ENCODE measurements at places on chromosomes 1 and 21.

DNA sequence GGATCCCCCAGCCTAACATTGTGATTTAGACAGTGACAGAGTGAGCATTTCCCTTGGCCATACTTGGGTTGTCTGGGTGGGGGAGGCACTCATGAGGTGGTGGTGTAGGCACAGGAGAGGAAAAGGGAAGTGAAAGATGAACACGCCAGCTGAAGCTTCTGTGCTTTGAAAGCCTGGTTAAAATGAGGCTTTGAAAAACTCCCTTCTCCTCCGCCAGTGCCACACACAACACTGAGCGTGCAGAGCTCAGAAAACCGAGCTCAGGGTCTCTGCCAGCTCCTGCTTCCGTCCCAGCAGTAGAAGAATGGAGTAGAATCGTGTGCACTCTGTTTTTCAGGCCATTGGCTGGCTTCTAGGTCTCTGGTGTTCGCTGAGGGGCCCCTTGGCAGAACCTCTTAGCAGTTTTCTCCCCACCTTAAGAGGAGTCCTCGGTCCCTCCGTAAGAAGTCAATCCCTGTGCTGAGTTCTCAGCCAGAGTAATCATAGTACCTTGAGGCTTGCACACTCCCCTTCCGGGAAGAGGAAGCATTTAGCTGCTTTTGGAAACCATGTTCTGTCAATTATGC, 12.9 kb downstream of the PLEKHM2 start:
- no peak for DNase-seq

- no peak for DNase-seq
Observed at GRCh38 chr1:217911908-217912307, 280.8 kb downstream of the SPATA17 start.

- DNase-seq = no peak
Observed at GRCh38 chr1:17207966-17208418, 3.1 kb downstream of the PADI1 start.

DNA sequence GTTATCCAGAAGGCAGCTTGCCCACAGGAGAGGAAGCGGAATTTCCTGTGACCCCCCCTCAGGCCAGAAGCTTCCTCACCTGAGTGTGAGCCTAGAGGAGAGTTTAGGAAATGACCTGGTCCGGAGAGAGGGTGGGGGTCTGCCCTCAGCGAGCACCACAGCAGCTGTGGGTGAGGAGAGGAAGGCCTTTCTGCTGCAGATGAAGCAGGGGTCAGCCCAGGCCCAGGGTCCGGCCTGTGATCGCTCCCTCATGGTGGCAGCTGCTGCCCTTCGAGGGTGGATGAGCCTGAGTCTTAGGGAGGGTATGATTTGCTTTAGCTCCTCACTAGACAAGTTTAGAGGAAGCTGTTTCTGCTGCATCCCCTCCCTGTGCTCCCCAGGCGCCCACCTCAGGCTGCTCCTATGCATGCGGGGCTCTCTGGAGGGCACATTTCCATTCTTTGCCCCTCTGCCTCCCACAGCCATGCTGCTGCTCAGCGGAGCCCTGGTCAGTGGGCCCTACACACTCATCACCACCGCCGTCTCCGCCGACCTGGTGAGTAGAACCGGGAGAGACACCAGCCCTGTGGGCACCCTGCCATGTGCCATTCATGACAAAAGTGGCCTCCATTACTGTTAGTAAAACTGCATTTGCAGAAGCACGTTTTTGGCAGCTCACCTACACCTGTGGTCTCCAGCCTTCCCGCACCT, 53.0 kb downstream of the SLC37A1 start:
- no peak for DNase-seq

- no peak for DNase-seq
Observed at GRCh38 chr21:34702341-34703170, 33.8 kb downstream of the CLIC6 start.

GRCh38 chr1:244022311-244022710, 28.8 kb upstream of the ZBTB18 start:
- DNase-seq = no peak

DNA sequence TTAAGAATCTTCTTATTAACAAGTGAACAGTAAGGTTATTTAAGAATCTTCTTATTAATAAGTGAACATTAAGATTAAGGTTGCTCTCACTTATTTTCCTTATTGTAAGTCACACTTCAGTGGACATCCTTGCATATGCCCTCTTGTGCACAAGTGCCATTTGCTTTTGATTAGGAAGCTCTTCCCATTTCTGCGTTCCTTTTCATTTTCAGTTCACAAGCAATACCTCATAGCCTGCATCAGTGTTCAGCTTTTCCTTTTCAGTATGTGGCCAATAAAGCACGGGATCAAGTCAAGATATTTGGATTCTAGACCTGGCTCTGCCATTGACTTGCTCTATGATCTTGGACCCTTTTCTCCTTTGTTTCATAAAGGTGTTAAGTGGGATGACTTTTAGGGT, 158.7 kb downstream of the DISP1 start:
- DNase-seq = no peak

DNA sequence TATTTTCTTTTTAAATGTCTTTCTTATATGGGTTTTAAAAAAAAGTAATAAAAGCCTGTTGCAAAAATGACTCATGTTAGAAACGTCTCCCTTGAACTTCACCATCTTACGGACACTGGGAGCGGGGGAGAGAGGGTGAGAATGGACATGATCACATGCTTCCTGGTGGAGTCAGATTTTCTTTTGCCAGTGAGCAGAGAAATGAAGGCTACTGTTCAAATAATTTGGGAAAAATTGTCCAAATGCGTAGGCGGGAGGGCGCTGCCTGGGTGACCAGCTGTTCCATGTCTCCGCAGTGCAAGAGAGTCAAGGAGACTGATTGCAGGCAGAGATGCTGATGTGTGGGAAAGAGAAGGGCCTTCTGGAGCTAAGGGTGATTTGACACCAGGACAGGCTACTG, 23.1 kb downstream of the EIF2D start:
- DNase-seq = no peak

DNA sequence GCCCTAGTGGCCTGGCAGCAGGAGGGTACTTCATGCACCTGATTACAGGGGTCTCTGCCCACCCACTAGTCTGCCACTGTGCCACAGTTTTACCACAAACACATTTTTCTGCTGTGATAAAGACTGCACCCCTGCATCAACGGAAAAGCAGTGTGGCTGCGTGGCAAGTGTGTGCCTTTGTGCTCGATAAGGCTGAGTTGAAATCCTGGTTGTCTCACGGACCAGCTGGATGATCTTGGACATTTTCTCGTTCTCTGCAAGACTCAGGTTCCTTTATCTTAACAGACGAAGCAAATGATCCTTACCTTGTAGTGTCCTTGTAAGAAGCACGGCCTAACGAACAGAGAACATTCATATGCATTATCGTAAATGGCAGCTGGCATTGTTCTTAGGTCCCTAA, 10.2 kb downstream of the GRHL3 start:
- DNase-seq = no peak

DNA sequence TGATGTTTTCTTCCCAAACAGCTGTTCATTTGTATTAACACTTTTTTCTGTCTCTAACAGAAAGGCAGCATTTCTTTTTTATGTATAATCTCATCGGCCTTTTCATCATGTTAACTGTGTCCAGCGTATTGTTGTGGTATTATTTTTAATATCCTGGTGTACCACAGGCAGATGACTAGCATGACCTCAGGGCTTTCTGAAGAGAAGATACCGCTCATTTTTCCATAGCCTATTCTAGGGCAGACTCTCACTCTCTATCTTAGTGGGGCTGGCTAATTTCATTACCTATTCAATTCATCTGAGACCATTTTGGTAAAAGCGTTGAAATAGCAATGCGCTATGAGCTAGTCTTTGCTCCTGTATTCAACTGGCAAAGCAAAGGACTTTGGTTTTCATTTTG, 209.9 kb downstream of the SDCCAG8 start:
- no peak for DNase-seq
